ENCODE measurements at places on chromosomes 2 and 18.

DNA sequence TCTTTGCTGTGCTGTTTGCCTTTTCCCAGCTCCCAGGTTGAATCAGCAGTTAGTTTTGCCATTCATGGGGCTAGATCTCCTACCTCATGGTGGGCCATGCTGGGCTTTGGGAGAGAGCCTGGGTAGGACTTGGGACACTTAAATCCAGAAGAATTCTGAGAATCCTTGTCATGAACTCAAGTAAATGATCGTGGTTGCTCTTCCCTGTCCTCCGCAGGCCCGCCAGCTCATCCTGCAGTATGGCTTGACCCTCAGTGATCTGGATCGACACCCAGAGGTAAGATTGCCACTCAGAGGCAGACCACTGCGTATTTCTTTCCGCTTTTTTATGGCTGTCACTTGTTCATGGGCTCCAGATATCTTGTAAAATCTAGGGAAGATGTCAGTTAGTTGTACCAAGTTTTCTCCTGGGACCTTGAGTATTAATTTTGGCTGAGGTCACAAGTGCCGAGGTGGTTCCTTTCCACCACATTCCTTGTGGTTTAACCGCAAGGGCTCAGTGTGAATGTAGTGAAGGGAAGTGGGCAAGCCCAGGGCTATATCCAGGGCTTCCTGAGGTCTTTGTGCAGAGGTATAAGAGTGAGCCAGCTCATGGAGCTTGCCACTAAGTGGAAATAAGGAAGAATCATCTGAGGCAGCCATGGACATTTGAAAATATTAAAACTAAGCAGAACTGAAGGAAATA, 37.7 kb downstream of the RPIA start:
- DNase-seq, result no peak

DNA sequence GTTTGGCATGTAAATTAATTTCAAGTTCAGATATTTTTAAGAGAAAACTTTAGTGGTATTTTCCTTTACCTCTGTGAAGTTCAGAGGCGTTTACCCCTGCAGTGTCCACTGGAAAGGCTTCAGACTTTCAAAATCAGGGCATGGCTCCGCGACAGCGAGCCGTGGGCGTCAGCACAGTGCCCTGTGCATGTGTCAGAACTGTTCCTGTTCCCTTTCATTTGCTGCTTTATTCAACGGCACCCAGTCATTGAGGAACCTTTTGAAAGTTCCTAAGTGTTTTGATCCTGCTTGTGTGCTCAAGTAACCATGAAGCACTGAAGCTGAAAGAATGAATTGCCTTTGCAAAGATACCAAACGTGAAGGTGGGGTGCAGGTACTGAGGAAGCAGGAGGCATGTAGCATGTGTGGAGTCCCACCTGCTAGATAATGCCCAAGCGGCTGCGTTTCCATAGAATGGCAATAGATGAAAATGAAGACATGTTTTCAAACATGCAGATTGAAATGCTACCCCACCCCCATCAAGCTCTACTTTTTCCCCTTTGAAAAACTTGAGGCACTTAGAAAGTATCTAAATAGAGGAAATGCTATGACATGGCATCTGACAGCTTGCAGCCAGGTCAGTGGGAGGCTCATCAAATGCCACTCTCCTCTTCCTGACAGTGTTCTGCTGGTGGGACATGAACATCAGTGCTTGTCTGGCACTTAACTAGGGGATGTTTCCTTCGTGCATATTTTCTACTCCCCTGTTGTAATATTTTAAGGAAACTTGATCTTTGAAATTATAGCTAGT, 148.6 kb downstream of the ZNF236 start:
- no peak for DNase-seq

DNA sequence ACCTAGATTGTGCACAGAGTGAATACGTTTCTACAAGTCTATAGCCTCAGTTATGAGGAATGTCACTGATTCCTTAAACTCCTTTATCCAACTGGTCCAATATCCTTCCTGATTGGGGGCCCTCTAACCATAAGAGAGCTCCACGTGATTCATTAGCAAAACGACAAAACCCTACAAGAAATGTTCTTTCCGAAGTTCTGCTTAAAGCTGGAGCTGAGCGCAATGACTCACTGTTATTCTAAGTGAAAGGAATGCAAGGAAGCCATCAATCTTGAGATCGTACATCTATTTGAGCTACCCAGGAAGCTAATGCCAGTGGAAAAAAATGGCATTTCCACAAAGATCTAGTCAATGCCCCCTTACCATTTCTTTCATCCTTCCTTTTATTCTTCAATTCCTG, 354.9 kb upstream of the CDH20 start:
- DNase-seq, result no peak

GRCh38 chr2:58620093-58620492, 379.0 kb upstream of the FANCL start:
- DNase-seq, result no peak

DNA sequence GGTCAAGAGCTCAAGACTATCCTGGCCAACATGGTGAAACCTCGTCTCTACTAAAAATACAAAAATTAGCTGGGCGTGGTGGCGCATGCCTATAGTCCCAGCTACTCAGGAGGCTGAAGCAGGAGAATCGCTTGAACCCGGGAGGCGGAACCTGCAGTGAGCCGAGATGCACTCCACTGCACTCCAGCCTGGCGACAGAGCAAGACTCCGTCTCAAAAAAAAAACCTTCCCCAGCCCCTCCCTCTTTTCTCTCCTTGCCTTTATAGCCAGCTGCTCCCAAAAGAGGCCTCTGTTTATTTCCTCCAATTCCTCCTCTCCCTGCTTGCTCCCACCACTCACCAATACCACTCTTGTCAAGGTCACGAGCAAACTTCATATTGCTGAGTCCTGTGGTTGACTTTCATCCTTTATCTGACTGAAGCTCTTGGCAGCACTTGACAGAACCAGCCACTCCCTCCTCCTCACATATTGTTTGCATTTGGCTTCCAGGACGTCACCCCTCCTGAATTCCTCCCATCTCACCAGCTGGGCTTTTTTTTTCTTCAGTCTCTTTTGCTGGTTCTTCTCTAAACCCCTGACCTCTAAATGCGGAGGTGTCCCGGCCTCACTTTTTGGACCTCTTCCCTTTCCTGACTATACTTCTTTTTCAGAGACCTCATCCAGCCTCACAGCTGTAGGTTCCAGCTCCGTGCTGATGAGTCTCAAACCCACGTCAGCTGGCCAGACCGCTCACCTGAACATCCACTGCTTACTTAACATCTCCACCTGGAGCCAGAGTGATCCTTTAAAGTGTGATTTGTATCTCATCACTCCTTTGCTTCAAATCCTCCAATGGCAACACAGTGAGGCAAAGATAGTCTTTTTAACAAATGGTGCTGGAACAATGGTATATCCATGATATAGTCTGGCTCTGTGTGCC, 84.6 kb upstream of the CAB39 start:
- DNase-seq, result no peak

DNA sequence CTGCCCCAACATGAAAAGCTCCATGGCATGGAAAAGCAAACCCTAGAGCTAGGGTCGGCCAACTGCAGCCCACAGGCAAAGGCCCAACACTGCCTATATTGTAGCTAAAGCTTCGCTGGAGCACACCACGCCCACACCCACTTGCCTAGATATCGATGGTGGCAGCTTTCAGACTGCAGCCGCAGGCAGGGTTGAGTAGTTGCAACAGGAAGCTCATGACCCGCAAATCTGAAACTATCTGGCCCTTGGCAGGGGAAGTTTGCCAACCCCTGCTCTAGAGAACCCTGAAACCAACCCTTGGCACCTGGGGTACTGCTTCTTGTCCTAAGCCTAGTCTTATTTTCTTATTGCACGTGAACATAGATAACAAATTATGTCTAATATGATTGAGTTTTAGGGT, 250.0 kb downstream of the SOX11 start:
- no peak for DNase-seq

- DNase-seq, result no peak
Measured at GRCh38 chr2:97774425-97774824, 61.0 kb downstream of the ZAP70 start.

- DNase-seq, result no peak
Measured at GRCh38 chr2:100923461-100924060, 78.5 kb upstream of the RPL31 start.

DNA sequence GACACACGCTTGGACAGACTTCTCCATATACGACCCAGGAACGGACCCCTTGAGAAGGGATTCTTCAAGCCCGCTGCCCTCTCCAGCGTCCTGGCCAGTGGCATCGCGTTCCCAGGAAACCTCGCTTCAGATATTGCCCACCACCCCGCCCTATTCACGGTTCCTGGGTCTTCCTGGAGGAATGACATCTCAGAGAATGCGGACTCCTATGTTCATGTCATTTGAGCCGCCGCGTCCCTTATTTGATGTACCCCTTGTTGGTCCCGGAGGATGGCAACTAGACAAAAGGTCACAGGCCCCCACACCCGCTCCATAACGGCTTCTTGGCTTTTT, 588 bp upstream of the CCDC93 start:
- DNase-seq, result no peak

DNA sequence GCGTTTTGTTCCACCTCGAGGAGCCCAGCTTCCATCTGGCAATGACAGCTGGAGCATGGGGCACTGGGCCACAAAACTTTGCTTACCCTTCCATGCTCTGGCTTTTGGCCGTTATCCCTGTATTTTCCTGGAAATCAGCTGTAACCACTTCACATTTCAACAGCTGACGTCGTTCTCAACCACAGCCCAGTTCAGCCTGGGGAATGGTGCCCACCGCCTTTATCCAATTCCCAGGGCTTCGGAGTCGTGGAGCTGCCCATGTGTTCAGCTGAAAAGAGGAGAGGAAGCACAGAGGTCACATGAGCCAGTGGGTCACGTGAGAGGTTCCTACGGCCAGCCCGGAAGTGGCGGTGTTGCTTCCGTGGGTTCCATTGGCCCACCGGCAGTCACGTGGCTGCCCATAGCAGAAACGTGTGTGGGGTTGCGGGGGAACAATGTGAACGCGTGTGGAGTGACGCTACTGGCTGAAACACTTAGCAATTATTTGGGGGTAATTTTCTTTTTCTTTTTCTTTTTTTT, 16.7 kb upstream of the EDAR start:
- DNase-seq, result no peak

- DNase-seq, result no peak
Measured at GRCh38 chr2:197972587-197972986, 168.2 kb downstream of the PLCL1 start.
